Daoy (cell line): ENCODE measurements at places on chromosomes 7 and 10.

DNA sequence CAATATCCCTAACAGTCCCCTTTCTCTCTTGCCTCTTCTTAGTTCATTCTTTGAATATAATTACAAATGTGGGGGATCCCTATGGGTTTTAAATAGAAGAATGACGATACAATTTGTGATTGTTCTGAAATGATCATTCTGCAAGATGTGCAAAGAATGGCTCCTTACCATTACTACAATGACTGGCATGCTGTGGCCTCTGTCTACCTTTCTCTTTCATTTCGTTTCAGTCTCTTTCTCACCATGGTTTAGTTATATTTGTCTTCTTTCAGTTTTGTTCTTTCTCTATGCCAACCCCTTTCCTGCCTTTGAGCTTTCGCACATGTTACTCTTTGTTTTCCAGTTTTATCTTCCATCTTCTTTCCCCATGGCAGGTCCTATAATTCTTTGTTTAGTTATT lies 176.5 kb downstream of the SUGCT start:
- no peak for DNase-seq

DNA sequence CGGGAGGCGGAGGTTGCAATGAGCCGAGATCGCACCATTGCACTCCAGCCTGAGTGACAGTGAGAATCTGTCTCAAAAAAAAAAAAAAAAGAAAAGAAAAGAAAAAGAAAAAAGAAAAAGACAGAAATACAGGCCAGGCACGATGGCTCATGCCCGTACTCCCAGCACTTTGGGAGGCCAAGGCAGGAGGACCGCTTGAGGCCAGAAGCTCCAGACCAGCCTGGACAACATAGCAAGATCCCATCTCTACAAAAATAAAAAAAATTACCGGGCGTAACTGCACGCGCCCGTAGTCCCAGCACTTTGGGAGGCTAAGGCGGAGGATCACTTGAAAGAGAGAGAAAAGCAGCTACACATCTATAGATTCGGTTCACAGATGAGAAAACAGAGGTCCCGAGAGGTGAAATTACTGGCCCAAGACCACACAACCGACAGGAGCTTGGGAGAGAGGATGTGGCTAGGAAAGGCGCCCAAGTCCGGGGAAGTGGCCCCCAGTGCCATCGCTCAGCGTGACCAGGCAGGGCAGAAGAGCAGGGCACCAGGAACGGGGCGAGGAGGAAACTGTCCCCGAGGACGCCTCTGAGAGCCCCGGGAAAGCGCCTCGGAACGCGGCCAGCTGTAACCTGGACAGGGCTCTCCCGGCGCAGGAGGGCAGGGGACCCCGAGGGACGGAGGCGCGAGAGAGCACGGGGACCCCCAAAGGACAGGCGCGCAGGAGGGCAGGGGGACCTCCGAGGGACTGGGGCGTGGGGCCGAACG lies 612 bp downstream of the SNX8 start:
- peak; percentile 39 for DNase-seq

GRCh38 chr10:100894033-100894432 lies 18.7 kb upstream of the SLF2 start:
- no peak for DNase-seq

DNA sequence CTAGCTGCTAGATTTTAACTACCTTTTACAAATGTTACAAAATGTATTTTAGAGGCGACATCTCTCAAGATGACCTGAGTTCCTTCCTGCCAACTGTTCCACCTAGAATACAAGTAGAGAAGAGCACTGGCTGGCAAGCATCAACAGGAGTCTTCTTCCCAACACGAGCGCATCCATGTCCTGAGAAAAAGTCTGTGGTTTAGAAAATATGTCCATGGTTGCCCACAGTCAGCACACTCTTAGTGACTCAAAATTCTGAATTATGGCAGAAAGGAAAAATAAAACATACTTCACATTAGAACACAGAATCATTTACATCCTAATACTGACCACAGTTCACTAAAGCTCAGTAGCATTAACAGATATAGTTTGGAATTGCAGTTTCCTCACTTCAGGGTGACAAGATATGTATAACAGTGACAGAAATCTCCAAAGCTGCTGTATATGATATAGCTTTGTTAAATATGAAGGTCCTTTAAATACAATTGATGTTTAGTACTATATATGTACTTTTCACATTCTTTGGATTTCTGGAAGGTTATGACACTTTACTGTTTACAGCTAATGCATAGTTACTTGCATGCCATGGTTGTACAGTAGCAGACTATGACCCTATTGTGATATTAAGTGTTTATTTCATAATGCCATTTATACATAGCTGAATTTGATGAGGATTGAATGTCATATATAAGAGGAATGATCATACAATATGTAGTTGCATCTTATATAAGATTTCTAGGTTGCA lies 327.1 kb downstream of the GFRA1 start:
- no peak for DNase-seq

- no peak for DNase-seq
Measured at GRCh38 chr10:1212571-1213141, 156.5 kb downstream of the WDR37 start.

DNA sequence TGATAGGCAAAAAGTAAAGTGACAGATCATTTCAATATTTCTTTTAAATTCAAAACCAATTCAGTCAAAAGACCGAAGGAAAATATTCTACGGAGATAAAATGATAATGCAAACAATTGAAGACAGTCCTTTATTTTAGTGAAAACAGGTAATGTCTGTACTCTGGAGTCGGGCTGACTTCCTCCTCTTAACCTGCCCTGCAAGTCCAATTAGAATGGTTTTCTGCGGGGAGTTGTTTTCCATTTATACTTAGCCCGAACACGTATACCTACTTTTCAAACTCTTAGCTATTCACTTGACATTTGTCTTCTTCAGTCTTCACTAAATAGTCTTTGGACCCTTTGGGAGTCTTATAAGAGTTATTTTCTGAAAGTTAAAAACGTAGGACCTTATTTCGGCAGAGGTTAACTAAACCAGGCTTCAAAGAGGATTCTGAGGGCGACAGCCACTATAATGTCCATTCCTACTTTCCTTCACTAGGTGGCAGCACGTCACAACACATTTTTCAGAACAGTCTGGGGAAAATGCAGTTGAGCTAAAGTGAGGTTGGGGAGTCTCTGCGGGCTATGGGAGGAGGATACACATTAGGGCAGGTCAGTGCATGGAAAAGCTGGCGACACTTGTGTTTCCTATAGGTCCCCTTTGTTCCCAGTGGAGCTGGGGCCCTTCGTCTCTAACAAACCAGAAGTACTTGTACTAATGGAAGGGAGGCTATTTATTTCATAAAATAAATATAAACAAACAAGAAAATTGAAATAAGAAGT lies 472.0 kb downstream of the KCNMA1 start:
- DNase-seq = peak; percentile 75

GRCh38 chr10:121296881-121297585 lies 301.2 kb downstream of the FGFR2 start:
- DNase-seq = no peak

GRCh38 chr10:132728741-132729140 lies 57.2 kb downstream of the NKX6-2 start:
- no peak for DNase-seq

DNA sequence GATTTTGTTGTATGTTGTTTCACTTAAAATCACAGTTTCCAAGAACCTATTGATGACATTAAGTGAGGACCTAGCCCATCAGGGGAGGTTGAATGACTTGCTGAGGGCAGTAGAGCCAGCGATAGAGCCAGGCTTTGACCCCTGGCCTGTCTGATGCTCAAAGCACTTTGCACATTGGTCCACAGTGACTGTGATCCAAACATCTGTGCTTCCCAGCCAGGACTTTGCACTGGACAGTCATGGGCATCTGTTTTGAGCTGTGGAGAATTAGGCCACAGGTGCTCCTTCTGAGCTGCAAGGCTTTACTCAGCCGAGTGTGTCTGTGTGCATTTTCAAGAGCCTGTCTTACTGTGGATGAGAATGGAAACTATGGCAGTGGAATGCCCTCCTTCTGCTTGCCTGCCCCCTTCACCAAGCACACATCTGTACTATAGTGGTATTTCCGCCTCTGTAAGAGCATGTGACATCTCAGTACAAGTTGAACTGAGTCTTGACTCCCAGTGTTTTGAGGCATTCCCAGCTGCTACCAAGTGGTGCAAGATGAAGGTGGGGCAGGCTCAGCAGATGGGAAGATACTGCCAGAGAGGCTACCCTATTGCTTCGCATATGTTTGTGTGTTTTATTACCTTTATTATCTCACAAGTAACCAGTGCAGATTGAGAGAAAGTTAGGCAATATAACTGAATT lies 72.7 kb upstream of the AOAH start:
- no peak for DNase-seq

DNA sequence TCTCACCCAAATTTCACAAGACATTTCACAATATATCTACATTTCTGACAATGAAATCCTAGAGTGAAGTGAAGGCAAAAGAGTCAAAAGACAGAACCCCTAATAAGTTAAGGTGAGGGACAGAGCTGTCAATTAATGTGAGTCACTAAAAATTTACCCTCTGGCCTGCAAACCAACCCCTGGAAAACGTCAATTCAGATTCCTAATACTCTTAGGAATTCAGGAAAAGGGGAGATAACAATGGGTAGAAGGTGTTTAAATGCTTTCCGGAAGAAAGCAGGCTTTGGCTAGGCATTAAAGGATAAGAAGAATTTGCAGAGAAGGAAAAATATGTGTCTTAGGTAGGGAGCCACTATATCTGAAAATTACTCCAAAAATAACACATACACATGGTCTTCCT lies 299.6 kb downstream of the INHBA start:
- DNase-seq = peak; percentile 57

DNA sequence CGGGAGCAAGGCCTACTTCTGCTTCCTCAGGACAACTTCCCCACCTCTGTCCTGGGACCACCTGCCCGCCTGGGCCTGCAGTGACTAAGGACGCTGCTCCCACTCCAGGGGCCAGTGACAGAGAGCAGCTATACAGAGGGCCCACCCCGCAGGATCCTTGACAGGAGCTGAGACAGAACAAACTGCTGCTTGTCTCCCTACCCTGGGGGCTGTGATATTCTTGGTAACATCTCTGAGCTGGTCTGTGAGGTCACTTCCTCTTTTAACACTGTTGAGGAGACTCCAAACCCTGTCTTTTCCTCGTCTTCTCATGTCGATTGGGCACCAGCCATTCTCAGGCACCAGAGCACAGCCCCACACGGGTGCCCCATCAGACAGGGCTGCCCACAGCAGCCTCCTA lies 6.9 kb upstream of the MRPS24 start:
- no peak for DNase-seq

GRCh38 chr10:23556727-23557440 lies 118.0 kb downstream of the OTUD1 start:
- DNase-seq = peak; percentile 22

DNA sequence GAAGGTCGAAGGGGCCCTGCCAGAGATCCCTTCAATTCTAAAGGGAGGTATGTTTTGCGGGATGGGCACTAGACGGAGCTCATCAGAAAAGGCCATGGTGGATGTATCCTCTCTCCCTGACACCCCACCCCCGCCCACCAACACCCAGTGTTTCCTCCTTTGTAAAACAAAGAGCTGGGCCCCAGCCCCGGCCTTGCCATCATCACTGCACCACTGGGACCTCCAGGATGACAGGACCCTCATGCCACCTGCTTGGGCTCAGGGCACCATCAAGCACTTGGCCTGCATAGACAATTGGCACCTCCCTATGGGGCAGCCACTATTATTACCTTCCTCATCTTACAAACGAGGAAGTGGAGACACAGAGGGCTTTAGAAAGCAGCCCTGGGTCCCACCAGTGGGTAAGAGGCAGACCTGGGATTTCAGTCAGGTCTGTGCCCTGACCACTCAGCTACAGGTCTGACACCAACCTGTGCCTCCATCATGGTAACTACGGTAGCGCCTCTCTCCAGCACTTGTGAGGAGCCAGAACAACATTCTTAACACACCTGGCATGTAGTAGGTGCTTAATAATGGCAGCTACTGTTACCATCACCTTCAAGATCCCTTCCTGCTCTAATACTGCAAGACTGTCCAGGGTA lies 2.0 kb downstream of the CALML3 start:
- DNase-seq = no peak

DNA sequence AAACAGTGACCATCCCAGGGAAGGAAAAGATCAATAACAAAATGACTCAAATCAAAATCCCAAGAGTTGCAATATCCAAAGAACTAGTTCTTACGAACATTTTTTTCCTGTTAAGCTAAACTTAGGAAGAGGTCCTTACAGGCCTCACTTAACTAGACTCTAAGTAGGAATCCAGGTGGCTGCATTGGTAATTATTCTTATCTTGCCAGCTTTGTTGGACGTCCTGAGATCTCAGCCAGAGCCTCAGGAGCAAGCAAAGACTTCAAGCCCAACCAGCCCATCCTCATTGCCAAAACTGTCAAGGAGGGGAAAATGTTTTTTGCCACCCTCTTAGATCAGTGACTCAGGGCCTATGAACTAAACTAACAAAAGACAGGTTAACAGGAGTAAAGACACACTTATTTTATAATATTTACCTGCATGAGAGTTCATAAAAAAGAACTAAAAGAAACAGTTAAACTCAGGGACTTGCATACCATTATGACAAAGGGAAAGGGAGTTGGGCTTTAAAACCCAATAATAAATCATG lies 18.3 kb upstream of the PPP1R9A start:
- no peak for DNase-seq

DNA sequence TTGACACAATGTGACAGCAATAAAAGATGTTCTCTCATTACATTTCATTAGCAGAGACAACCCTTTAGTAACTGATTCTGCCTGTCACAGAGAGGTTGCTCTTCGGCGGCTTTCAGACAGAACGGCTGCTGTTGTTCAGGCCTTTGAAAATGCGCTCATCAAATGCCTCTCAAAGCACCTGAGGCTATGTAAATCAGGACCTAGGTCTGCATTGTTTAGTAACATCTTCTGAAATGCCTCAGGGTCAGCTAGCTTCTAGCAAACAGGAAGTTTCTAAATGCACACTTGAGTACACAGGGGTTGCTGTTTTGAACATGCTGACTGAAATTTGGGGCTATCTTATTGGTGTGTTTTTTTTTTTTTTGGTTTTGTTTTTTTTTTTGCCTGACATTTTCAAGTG lies 143.3 kb upstream of the DKK1 start:
- DNase-seq = no peak

DNA sequence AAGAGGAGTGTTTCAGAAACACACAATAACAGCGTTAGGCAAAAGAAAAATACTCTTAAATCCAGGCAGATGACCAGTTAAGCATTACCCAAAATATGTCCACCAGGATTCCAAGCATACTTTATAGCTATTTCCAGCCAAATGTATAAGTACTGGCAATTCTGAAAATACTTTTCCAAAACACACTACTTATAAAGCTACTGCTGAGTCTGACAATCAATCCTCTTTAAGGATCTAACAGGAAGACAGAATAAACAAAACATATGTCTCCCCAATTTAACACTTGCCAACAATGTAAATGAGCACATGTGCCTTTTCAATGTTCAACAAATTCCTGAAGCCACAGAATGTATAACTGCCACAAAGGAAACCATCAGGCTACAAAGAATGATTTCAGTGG lies 370.9 kb downstream of the SORCS1 start:
- DNase-seq = no peak

GRCh38 chr7:117217106-117218035 lies 105.5 kb downstream of the WNT2 start:
- DNase-seq = no peak

GRCh38 chr10:110274072-110274627 lies 30.6 kb downstream of the SMNDC1 start:
- no peak for DNase-seq
